ENCODE measurements at places on chromosomes 7 and 10.

- DNase-seq, result no peak
Measured at GRCh38 chr7:28003408-28003807, 177.2 kb downstream of the JAZF1 start.

GRCh38 chr7:34091321-34091917 lies 186.1 kb downstream of the BMPER start:
- peak; percentile 19 for DNase-seq

- no peak for DNase-seq
Measured at GRCh38 chr10:65275296-65275695, 1650.5 kb upstream of the LRRTM3 start.

- DNase-seq, result no peak
Measured at GRCh38 chr7:27068259-27068658, 27.5 kb downstream of the HOXA1 start.

GRCh38 chr10:4131407-4132215 lies 346.6 kb upstream of the KLF6 start:
- no peak for DNase-seq

DNA sequence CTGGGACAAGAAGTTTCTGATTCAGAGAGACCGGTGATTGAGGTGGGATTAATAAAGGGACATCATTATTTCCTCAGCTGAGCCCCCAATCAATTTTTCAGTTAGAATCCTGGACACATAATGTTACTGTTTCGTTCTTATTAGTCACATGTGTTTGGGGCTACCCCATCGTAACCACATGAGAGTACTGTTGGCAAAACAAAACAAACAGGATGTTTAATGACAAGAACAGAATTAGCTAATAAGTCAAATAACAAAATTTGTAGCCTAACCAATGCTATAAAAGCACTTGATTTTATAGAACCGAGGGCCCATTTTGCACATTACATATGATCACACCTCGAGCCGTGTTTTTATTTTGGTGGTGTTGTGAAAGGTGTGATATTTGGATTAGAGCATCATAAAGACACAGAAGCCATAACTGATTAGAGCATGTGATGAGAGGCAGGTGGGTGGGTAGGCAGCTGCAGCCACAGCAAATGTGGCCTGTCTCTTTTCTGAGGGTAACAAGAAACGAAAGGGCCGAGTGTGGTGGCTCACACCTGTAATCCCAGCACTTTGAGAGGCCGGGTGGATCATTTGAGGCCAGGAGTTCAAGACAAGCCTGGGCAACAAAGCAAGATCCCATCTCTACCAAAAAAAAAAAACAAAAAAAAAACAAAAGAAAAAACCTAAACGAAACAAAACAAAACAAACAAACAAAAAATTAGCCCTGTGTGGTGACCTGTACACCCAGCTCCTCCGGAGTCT lies 1.8 kb upstream of the VWC2 start:
- no peak for DNase-seq

DNA sequence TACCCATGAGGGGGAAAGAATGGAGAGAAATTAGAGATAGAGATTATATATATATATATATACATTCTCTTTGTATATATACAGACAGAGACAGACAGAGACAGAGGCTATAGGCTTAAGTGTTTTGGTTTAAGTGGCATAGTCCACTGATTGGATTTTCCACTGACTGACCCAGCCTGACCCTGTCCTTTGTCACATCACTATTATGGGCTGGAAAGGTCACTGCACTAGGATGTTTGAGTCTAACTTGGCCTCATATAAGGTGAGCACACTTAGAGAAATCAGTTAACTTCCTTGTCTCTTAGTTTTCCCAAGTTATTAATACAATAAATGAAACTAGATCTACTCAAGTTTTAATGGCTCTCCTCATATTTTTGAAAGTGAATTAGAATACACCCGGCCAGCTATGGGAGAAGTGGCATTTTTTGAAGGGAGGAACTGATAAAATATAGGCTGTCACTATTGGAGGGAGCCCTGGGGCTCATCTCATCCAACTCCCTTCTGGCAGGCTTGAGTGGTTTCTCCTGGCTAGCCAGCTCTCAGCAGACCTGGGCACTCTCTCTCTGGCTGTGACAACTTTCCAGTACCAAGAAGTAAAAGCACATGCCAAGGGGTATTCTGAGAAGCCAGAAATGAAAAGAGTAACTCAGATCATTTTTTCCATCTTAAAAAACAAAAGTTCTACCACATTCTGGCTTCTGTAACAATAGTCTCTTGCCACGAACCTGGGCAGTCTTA lies 455.6 kb upstream of the ANKRD30A start:
- no peak for DNase-seq

- DNase-seq, result no peak
Measured at GRCh38 chr10:109992485-109992884, 15.3 kb upstream of the ADD3 start.

GRCh38 chr10:93656155-93656554 lies 43.8 kb downstream of the PDE6C start:
- DNase-seq, result no peak
